GM12892 (cell line): ENCODE measurements at places on chromosomes 12 and 14.

DNA sequence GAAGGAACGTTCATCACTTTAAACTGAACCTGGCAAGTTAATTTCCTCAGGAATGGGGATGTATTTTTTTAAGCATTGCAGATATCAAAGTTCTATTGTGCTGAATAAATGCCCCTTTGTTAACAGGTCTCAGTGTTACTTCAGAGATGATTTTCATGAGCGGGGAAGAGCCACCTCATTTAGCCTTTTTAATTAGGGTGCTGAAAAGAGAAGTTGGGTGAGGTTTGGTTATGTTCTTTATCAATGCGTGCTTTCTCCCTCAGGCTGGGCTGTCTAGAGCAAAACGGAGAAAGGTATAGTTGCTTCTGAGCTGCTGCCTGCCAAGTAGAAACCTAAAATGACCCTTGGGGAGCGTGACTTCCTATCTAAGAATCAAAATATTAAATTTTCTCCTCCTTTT, 8.0 kb upstream of the HIP1R start:
- no peak for DNase-seq

GRCh38 chr14:79016828-79017505, 846.8 kb downstream of the NRXN3 start:
- DNase-seq: no peak

- no peak for DNase-seq
These were observed 191.8 kb upstream of the PLXNC1 start for GRCh38 chr12:93956551-93956950.

GRCh38 chr14:53651096-53651740, 305.4 kb downstream of the BMP4 start:
- DNase-seq: no peak

DNA sequence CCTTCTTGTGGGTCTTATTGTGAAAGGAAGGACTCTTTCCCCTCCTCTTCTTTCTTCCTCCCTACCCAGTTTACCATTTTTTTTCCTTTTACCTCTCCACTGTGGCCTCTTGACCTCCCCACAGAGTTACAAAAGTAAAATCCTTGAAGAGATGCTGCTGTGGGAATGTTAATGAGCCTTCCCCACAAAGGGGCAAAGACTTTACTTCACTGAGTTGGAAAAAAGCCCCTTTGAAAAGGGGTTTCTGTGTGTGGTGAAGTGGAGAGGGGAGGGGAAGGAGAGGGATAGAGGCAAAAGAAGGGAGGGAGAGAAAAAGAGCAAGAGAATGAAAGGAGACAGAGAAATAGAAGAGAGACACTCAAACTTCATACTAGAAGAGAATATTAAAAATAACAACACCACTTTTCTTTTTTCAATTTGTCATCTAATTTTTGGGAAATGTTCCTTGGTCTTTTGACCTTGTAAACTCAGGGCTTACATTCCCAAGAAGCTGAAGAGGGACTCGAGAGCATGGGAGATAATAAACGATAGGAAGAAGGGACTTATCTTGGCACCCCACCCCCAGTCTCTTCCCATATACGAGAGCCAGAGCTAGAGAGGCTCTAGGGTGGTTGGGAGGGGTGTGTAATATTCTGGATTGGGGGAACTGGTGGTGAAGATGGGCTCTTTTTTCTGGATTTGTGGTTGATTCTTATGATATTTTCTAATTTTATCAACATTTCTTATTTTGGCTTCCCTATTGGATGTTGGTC, 13.2 kb upstream of the SALL2 start:
- no peak for DNase-seq

DNA sequence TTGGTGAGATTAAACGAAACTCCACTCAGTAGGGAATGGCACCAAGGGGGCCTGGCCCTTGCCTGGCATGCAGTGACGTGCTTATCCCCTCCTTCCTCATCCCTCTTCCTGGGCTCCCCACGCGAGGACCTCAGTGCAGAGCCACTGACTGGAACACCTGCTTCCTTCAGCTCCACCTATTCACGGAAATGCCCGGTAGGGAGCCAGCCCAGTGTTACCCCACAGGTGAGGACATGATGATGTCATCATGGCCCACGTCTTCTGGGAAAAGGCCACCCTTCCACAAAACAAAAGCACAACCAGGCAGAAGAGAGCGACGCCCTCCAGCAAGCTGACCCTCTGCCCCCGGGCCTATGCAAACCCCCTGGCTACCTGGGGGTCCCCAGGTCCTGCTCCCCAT, 42.1 kb downstream of the CCDC85C start:
- no peak for DNase-seq

DNA sequence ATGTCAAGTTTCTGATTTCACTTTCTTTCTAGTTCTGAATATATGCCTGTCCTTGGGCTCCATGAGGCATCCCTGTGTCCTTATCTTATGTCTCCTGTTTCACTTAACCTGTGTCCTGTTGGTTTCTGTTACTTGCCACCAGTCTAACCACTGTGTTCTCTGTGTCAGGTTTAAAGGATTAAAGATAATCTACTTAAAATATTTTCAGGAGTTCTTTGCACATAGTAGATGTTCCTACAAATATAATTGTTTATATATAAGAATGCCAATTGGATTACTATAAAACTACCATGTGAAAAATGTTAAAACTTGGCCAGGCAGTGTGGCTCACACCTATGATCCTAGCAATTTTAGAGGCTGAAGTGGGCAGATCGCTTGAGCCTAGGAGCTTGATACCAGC, 406.4 kb downstream of the CCER1 start:
- no peak for DNase-seq

- DNase-seq: no peak
These were observed 182.1 kb downstream of the CAPZA3 start for GRCh38 chr12:18919871-18920511.

GRCh38 chr14:35855876-35856481, 29.8 kb downstream of the BRMS1L start:
- peak; percentile 19 for DNase-seq

GRCh38 chr14:72264716-72265115, 332.5 kb downstream of the RGS6 start:
- no peak for DNase-seq

- DNase-seq: peak; percentile 30
These were observed 156.8 kb downstream of the KCNA5 start for GRCh38 chr12:5200278-5201087.

GRCh38 chr14:95268350-95268749, 51.4 kb downstream of the CLMN start:
- DNase-seq: no peak

- DNase-seq: no peak
These were observed 29.6 kb upstream of the NTF3 start for GRCh38 chr12:5402009-5402935.

DNA sequence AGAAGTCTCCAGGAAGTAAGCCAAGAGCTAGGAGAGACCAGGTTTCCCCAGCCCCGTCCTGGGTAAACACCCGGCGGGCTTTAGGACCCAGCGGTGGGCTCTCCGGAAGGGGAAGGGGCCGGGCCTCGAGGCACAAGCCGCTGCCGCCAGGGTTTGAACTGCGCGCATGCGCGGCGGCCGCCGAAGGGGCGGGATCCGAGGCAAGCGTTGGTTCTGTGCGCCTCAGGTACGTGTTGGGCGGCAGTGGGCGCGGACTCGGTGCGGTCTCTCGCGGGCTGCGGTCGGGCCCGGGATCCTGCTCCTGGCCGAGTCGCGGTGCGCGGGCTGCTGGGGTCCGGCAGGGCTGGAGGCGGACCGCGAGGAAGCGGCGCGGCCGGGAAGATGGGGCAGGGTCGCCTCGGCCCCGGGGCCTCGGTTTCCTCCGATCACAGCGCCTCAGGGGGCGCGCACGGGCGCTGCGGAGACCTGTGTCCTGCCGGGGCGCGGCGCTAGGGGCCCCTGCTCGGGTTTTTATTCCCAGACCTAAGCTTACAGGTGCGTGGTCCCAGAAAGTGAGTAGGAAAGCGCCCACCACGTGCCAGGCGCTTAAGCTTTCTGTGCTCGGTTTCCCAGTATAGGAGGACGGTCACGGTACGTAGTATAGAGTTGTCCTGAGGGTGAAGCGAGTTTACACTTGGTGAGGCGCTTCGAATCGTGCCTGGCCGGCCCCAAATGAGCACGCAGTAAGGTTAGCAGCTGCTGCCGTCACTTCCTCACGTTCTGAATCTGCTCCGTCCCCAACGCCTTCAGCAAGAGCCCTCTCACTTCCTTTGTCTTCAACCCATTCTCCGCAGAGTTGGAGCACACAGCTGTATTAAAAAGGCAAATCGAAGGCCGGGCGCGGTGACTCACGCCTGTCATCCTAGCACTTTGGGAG, at the start of gene TDP1:
Gene TDP1 (plus strand): TSS at position 183 of the 916 bp plus-strand sequence. CDS start 7,188 bp downstream, outside the sequence.
- peak; percentile 83 for DNase-seq

GRCh38 chr14:93317875-93318807, 14.7 kb downstream of the BTBD7 start:
- no peak for DNase-seq

DNA sequence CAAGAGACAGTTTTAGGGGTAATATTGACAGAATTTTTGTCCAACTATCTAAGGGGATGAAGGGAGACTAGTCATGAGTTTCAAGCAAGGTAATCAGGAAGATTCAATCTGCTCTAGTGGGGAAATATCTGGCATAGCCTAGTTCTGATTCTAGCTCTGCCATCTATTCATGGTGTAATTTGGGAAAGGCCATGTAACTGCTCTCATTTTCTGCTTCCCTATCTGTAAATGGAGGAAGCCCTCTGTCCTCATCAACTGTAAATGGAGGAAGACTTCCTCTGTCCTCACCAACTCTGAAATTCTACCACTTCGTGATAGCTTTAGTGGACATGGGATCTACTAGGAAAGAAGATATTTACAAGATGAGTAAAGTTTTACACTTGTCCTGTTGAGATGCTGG, 37.9 kb downstream of the BHLHE41 start:
- no peak for DNase-seq

GRCh38 chr12:6724409-6724797, 557 bp downstream of the COPS7A start:
- DNase-seq: no peak

GRCh38 chr14:105469456-105470349, 4.9 kb upstream of the CRIP2 start:
- DNase-seq: no peak

DNA sequence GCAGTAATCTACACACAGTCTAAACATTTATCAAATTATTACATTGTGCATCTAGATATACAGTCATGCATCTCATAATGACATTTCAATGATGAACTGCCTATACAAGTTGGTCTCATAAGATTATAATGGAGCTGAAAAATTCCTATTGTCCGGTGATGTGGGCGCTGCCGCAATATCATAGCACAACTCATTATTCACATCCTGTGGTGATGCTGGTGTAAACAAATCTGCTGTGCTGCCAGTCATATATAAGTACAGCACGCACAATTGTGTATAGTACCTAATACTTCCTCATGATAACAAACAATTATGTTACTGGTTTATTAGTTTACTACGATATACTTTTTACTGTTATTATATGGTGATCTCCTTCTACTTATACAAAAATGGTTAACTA, 768.8 kb upstream of the NOVA1 start:
- DNase-seq: no peak

GRCh38 chr14:104091061-104091926, 5.8 kb downstream of the ASPG start:
- DNase-seq: no peak

- DNase-seq: no peak
These were observed 40.3 kb downstream of the ADGRD1 start for GRCh38 chr12:130993759-130994670.

GRCh38 chr14:77714926-77715325, 7.0 kb downstream of the SLIRP start:
- no peak for DNase-seq

GRCh38 chr14:94644102-94644535, 31.9 kb downstream of the SERPINA3 start:
- no peak for DNase-seq

DNA sequence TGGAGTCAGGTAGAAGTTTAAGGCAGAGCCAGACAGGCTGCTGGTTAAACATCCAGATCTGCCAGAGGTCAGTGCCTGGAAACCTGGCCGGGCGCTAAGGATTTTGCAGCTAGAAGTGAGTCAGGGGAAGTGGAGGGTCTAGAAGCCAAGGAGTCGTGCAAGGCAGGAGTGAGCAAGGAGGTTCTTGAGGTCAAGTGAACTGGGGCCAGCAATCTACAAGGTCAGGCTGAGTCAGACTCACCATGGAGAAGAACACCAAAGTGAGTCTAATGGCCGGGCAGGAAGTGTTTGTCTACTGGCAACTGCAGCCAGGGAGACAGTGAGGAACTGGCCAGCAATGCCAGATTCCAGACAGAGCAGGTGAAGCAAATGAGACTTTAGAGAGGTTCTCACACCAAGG, 628.2 kb downstream of the ETNK1 start:
- no peak for DNase-seq

GRCh38 chr14:88248606-88249005, 74.5 kb downstream of the KCNK10 start:
- DNase-seq: no peak
